ENCODE measurements at places on chromosomes 6 and 20.
A peak's percentile ranks its signal among the peaks of the same experiment; 100 is the strongest.

- DNase-seq: peak; percentile 73
Measured at GRCh38 chr6:157763129-157763903, 59.7 kb upstream of the SNX9 start.

- DNase-seq: peak; percentile 48
Measured at GRCh38 chr6:43668151-43669028, 19.2 kb downstream of the MRPS18A start.

GRCh38 chr6:127206531-127207095 lies 60.1 kb upstream of the RNF146 start:
- DNase-seq: peak; percentile 40

DNA sequence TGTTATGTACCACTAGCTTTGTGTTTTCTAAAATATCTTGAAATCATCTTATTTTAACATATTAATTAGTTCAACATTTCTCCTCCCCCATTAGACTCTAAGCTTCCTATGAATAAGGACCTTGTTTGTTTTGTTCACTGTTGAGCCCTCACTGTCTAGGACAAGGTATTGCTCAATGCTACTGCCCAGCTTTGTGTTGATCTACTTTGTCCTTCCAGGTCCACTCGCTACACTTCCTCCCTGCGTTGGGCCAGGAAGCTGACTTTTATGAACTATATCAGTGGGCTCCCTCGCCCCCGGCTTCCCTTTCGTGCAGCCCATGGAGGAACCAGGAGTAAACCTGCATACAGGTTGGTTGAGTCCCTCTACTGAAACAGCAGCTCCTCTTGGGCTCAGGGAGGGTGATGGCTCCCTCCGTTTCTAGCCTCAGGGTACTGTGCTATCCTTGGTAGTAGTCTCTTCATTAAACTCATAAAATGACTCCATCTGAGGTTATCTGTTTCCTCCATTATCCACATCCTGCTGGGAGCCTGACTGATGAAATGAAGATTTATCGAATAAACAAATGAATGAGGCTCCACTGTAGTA lies 272.5 kb downstream of the CLIC5 start:
- no peak for DNase-seq

DNA sequence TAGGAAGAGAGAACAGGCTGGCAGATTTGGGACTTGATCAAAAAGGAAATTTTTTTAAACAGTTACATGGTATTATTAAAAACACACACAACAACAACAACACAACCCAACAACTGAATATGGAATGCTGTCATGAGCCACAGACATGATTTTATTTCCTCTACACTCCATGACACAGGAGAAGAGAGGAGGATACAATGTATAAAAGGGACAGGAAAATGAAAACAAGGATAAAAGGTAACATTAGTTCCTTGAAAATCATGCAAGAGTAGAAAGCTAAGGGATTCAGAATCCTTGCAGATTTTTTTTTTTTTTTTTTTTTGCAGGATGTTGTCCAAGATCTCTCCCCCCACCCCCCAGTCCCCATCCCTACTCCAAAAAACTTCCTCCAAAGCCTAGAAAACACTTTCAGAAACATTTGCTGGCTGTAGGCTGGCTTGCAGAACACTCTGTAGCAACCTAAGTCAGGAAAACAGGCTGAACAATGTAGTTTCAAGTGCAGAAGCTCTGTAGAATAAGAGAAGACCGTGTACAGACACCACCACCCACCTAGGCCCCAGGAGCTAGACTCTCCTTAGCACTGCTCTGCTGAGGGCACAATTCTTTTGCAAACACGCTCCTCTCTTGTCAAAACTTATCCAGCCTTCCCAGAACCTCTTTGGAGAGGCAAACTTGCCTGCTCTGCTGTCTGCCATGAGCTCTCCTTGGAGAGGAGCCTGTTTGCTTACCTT lies 845 bp downstream of the ZMYND8 start:
- no peak for DNase-seq

Measured in fibroblast of skin of abdomen (primary cell).